Upper lobe of left lung (tissue), 6 donors: ENCODE measurements at places on chromosomes 7 and 10.

GRCh38 chr10:109737626-109738025, 185.7 kb downstream of the XPNPEP1 start:
- no peak for DNase-seq

DNA sequence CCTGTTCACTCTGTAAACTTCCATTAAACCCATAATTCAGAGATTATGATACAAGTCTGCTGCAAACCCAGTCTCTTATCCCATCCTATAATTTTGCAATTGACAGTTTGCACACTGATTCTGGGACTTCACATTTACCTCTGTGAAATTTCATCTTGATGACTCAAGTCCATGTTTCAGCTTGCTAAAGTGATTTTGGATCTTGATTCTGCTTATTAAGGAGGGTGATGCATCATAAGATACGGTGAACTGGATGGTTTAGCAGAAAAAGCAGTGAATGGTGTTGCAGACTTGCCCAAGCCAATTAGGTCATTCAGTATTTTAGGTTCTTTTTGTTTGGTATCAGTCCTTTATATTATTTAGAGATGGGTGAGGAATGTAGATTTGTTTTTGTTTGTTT, 125.5 kb upstream of the PODXL start:
- no peak for DNase-seq

GRCh38 chr10:123133541-123134342, 2.0 kb upstream of the HMX3 start:
- DNase-seq = no peak

- peak; percentile 8 for DNase-seq
These were observed 52.5 kb upstream of the LEP start for GRCh38 chr7:128188396-128189230.

DNA sequence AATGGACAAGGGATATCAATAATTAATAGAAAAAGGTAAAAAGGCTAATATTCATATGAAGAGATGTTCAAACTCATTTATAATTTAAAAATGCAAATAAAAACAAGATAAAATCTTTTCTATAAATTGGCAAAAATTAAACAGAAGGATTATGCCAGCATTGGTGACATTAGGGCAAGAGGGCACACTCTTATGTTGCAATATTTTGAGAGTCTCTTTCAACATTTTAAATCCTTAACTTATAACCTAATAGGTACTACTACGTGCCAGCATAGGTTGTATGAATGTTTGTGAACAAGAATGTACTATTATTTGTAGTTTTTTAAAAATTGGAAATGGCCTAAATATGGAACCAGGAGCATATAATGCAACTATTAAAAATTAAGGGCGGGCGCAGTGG, 24.8 kb upstream of the PNLIPRP3 start:
- no peak for DNase-seq

- no peak for DNase-seq
These were observed 60.4 kb downstream of the NEURL1 start for GRCh38 chr10:103553743-103554487.

- no peak for DNase-seq
These were observed 29.1 kb downstream of the EPC1 start for GRCh38 chr10:32317795-32318357.

GRCh38 chr7:44215531-44215930, 14.8 kb downstream of the YKT6 start:
- DNase-seq = peak; percentile 27

DNA sequence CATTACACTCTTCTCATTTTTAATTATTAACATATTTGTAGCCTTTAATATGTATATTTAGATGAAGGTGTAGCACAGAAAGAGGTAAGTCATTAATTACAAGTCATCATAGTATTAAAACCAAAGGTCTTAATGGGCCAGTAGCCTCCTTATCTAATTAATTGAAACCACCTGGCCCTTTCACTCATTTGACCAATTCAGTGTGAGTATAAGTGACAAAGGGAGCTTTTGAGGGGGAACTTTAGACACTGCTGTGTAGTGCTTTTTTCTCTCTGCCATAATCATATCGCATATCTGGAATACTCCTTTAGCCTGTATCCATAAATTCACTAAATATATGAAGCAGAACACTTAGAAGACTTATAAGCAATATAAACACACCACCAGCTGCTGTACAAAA, 562.9 kb upstream of the POT1 start:
- DNase-seq = no peak

DNA sequence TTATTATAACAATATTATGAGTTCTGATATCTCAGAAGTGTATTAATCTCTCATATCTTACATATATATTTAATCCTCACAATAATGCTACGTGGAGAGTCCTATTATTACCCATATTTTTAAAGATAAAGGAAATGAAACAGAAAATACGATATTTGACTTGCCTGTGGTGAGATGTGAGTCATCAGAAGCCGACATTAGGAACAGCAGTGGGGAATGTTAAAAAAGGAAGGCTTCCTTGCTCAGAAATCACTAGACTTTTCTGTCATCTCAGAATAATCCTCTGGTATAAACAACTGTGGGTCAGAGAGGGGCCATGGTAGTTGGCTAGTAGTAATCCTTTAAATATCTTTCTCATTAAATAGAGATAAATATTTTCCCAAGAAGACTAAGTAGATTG, 402.3 kb upstream of the PCDH15 start:
- no peak for DNase-seq

DNA sequence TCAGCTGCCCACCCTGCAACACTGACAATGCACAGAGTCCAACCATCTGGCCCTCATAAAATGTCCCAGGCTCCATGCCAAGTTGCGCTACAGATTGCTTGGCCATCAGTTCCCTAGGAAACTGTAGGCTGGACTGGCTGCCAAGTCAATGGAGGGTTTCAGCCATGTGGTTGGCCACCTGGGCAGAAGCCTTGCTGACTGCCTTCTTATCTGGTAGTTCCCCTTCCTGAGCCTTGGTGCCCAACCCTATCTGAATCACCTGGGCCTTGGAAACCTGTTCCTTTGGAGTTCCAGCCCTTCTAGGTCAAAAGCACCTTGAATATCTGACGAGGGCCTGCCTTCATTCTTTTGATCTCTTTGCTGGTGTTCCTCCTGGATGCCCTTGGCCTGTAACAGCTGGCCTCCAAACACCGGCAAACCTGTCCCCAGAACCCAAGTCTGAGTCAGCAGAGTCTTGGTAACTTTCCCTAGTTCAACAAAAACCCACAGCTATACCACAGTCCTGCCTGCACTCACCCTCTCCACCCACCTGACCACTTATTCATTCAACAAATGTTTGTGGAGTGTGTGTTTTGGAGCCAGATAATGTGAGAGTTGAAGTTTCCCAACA, 37.4 kb upstream of the KDM7A start:
- DNase-seq = no peak
